ENCODE measurements at places on chromosomes 12 and 14.
A peak's percentile ranks its signal among the peaks of the same experiment; 100 is the strongest.

- no peak for DNase-seq
Measured at GRCh38 chr14:74968811-74969210, 13.4 kb upstream of the PGF start.

- peak; percentile 58 for DNase-seq
Measured at GRCh38 chr12:107091989-107092641, 1.2 kb downstream of the CRY1 start.

DNA sequence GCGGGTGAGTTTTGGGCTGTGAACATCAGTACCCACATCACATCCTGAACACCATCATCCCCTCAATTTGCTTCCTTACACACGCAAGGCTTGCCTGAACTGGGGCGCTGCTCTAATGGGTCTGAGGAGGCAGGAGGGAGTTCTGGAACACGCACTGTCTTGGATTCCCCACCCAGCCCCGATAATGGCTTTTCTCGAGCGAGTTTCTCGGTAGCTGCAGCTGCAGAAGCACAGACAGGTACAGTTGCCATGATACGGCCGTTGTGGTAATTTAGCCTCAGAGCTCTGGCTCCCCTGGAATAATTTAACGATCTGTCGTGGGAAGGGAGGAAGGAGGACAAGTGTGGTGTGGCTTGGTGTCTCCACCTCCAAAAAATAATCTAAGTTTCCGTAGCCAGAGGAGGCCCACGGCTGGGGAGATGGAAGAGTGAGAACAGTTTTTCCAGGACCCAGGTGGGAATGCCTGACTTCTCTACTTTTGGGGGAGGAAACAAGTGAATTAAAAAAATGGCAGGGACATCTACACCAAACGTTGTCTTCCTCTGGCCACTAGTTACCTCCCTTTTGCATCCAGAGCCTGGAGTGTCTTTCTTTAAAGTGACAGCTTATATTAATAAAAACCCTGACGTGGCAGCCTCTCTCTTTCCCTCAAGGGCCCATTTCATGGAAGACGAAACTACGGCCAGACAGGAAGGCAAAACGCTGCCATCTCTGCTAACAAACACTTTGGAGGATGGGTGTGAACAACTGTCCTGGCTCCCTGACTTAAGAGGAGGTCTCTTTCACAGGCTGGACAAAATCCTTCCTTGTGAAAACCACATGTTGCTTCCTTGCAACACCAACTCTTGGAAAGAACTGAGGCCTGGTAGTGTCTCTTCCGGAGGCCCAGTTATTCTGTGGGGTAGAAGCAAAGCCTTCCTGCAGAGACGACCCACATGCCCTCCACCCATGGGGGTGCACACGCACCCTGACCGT, 84.8 kb downstream of the RBM19 start:
- no peak for DNase-seq

DNA sequence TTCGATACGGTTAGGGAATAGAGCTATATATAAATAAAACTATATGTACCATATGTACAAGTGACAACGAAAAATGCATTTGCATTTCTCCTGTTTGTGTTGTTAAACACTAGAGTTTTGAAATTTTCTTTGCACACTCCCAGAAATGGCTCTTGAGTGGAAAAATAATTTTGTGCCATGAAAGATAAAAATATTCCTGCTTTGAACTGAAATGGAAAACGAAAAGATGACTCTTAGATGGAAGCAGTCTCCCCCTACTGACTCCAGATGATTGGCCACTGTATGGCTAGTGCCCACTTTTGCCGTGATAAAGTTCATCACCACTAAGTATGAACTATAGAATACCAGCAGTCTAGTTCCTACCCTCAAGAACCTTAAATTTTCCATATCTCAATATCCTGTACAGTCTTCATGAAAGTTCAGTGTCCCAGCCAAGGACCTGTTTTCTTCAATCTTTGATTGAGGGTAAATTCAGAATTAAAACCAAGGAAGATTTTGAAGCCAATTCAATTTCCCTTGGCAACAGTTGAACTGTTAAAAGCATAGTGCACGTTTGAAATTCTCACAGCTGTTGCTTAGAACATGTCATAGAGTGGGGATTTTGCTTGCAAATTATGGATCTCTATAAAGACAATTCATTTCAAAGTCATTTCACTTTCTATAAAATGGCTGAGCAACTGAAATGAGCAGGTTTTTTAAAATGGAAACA, 1.6 kb upstream of the PPP2R5E start:
- no peak for DNase-seq

GRCh38 chr12:82366197-82366596, 7.9 kb downstream of the METTL25 start:
- no peak for DNase-seq

DNA sequence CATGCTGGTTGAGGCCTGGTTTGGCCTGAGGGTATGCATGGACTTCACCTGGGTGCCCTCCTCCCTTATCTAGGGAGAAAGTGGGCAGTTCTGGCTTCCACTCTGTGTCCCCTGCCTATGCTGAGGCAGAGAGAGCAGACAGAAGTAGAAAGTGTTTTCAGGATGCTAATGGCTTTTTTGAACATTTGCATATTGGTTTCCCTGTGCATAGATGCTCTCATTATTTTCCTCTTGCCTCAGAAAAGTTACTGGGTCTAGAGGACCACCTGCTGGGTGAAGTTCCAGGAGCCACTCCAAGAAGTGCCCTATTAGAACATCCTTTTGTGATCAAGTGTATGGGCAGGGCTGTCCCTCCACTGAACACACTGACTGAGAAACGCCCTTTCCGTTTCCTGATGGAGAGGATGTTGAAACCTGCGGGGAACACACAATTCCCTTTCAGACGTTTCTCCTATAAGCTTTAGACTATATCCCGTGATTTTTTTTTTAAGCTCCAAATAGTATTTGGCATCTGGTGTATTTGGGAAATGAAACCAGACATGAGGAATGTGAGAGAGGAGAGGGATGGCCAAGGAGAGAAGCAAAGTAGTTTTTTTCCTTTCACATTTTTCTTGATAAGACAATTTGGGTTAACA, 66.6 kb downstream of the DAAM1 start:
- no peak for DNase-seq

DNA sequence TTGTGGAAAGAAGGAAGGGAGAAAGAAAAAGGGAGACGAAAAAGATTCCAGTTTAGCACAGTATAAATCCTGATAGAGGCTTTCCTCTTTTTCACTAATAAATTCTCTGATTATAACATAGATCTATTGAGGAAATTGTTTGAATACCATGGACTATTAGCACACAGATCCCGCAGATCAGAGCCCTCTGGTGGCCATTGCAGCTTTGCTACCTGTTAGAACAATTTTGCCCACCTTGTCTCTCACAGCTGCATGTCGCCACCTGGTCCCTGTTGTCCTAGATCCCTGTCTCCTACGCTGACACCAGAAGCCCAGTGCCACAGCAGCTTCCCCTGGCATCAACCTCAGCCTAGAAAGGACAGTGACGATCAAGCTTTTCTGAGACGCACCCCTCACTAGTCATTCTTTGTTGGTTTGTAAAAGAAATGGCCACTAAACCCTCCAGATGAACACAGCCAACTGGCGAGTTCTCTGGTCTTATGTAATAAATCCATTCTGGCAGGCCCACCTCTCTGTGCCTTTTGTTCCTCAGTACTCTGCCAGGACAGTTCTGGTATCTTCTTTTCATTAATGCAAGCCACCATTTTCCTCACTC, 9.9 kb downstream of the GPHB5 start:
- peak; percentile 46 for DNase-seq

GRCh38 chr12:5884866-5885265, 60.2 kb downstream of the ANO2 start:
- DNase-seq: no peak

All from WERI-Rb-1 (cell line).